ENCODE measurements at places on chromosomes 6 and 20. TPM values are rescaled to one million over a fixed set of nuclear protein-coding genes. Genes with fewer than 3 reads are reported as not detected.

- no peak overlapping the region for H3K4me3 ChIP-seq
- no peak for DNase-seq
- H3K27me3 ChIP-seq, result peaks cover 46% of the 10 kb centered on the region
- peaks cover 28% of the 10 kb centered on the region for H3K4me1 ChIP-seq
- H3K27ac ChIP-seq, result no peak overlapping the region
- H3K36me3 ChIP-seq, result no peaks in the 10 kb centered on the region
Observed at GRCh38 chr6:7156643-7157278, 49.0 kb downstream of the RREB1 start.

- peaks cover 9% of the 10 kb centered on the region for H3K4me1 ChIP-seq
- peaks cover 11% of the 10 kb centered on the region for H3K27me3 ChIP-seq
- no peaks in the 10 kb centered on the region for H3K36me3 ChIP-seq
- peak overlapping the region; percentile 27 for H3K27ac ChIP-seq
- DNase-seq, result peak; percentile 24
Observed at GRCh38 chr20:57088436-57088835, 178.0 kb downstream of the BMP7 start.

GRCh38 chr20:11054266-11054993, 380.6 kb upstream of the JAG1 start:
- no peak for DNase-seq
- no peaks in the 10 kb centered on the region for H3K27me3 ChIP-seq
- H3K4me3 ChIP-seq, result no peak overlapping the region
- H3K4me1 ChIP-seq, result peaks cover 12% of the 10 kb centered on the region

DNA sequence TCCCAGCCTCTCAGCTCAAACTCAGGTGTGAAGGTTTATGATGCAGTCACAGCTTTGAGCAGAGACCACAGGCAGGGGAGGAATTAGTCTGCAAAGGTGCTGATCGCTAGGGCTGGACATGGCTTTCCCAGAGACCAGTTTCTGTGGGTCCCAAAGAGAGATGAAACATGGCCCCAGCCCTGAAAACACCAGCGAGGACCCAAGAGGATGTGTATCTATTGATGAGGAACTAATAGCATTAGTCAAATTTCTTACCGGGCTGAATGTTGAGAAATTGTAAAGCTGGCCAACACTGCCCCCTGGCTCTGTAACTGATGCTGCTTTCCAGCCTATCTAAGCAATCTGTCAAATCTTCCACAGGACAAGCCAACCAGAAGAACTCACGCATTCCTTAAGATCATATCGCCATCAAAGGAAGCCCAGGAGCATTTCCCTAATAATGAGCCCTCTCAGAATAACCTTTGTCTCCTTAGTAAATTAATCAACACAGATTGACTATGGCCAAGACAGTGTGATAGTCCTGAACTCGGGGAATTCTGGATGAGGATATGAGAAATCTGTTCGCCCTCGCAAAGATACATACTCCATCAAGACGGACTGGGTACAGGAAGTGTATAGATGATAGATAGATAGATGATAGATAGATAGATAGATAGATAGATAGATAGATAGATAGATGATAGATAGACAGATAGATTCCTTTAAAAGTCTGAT, 7.8 kb upstream of the ACSS1 start:
- peak; percentile 80 for DNase-seq
- H3K27me3 ChIP-seq, result peaks cover 100% of the 10 kb centered on the region
- H3K36me3 ChIP-seq, result no peaks in the 10 kb centered on the region

DNA sequence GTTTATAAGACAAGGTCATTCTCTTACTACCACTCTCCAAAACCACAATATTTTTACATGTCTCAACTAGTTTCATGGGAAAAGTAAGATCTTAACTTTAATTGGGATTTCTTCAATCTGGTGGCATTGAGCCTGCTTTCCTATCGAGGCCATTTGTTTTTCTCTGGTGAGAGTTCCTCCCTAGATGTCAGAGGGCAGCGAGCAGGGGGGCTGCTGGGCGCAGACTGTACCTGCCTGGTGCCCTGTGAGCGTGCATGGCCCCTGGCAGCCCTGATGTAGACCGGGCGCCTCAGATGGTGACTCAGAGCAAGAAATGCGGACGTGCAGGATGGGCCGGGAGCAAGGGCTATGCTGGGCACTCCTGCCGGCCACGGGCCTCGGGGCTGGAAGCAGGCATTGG, 27.2 kb downstream of the ERMARD start:
- no peaks in the 10 kb centered on the region for H3K36me3 ChIP-seq
- no peak overlapping the region for H3K4me3 ChIP-seq
- no peak for DNase-seq
- no peaks in the 10 kb centered on the region for H3K4me1 ChIP-seq
- no peaks in the 10 kb centered on the region for H3K27me3 ChIP-seq

DNA sequence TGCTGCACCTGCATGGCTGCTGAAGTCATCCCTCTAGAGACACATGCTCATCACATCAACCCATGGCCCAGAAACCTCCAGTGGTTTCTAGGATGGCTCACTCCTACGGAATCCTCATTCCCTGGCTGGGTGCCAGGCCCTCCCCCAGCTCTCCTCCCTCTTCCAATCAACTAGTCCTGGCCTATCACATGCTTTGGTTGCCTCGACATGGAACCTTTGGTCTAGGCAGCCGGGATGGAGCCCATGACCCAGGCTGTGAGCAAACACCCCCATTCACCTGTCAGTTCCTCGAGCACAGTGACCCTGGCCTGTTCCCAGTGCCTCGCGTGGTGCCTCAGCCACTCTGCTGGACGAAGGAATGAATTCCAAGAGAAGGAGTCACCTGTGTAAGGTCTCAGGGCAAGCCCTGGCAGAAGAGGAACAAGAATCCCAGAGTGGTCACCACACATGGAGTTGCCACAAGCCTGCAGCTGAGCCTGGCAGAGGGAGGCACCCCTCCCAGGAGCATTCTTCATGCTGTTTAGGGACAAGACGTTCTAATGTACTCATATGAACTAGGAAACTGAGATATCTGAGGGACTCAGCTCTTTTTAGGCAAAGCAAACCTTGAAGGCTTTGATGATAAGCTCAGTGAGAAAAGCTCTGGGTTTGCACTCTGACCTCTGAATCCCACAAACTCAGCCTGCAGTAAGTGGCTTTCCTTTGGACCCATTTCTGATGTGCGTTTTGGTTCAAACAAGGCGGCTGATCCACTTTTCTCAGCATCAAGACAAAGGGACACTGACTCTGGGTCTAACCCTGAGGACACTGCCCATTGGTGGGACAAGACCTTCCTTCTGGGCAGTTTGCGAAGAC, 40.2 kb downstream of the PPP1R3G start:
- no peaks in the 10 kb centered on the region for H3K36me3 ChIP-seq
- no peaks in the 10 kb centered on the region for H3K27me3 ChIP-seq
- H3K27ac ChIP-seq, result no peak overlapping the region
- peaks cover 5% of the 10 kb centered on the region for H3K4me1 ChIP-seq
- H3K4me3 ChIP-seq, result no peak overlapping the region

DNA sequence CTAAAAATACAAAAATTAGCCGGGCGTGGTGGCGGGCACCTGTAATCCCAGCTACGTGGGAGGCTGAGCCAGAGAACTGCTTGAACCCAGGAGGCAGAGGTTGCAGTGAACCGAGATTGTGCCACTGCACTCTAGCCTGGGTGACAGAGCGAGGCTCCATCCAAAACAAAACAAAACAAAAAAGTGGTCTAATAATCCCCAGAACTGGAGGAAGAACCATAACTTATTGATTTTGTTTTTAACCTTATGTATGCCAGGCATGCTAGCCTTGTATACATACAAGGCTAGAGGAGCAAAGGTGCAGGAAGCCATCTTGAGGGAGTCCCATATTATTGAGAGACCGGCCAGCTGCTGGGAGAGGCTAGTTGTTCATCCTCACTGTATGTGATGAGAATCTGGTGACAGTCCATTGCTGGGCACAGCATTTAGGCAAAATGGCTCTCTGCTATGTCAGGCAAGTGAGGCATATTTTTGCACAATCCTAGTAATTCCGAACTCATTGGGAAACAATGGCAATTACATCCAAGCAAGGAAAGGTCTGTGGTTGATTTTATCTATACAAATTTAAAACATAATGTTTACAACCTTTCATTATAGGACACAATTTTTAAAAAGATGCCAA, 18.0 kb downstream of the HFE start:
- H3K27ac ChIP-seq, result no peak overlapping the region
- H3K4me1 ChIP-seq, result peaks cover 13% of the 10 kb centered on the region
- no peak overlapping the region for H3K4me3 ChIP-seq
- no peaks in the 10 kb centered on the region for H3K36me3 ChIP-seq

- no peaks in the 10 kb centered on the region for H3K36me3 ChIP-seq
- no peaks in the 10 kb centered on the region for H3K27me3 ChIP-seq
Observed at GRCh38 chr20:33812152-33812849, 1.2 kb downstream of the CHMP4B start.

Gene PRDM1
- 0.37 TPM for total RNA-seq

Gene CPXM1
- total RNA-seq, result 76.3 TPM

Gene SNAP91
- total RNA-seq, result 3.4 TPM

Gene BIRC7
- total RNA-seq, result not detected

Gene PRRT1
- not detected for total RNA-seq

Gene SCUBE3
- 11.4 TPM for total RNA-seq

Gene KCNB1
- 0.97 TPM for total RNA-seq

Data from neural progenitor cell (in vitro differentiated cells).